ENCODE measurements at places on chromosomes 12 and 14.

DNA sequence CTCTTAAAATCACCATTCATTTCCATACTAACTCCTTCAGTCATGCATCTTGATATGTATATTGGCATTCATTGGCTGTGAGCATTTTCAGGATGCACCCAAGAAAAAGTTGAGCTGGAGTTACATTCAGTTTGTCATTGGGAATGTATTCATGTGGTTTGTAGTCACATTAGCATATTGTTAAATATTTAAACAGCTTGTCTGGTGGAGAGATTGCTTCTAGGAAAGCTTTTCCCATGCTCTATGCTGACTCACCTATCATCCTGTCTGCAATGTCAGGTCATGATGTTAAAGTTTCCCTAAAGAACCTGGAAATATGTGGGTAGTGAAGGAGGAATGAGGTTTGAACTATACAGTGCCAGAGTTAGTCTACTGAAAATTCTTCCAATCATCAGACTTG is 583.6 kb downstream of the GALC start:
- peak; percentile 45 for DNase-seq

DNA sequence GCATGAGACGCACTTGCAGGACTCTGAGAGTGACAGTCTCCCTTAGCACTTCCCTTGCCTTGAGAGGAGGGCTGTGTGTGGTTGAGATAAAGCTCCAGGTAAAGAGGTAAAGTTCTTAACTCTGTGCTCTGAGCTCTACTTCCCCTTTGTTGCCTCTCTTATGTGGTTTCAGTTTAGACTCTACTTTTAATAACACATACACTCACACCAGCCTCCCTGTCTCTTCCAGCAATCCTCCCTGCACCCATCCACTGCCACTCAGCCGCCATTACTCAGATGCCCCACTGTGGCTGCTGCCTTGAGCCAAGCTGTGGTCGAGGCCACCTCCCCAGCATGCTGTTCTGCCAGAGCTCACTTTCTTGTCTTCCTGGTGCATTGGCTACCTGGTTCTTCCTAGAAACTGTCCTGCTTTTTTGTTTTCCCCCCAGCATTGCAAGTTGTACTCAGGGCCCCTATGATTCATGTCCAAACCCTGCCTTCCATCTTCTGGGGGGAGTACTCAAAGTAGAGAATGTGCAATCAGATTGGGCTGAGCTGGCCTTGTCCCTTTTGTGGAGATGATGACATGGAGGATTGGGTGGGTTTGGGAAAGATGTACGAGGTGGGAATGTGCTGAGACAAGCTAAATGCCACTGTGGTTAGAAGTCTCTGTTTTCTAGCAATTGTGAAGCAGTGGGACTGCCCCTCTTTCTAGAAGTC is 115.5 kb upstream of the PARP11 start:
- DNase-seq, result peak; percentile 28

DNA sequence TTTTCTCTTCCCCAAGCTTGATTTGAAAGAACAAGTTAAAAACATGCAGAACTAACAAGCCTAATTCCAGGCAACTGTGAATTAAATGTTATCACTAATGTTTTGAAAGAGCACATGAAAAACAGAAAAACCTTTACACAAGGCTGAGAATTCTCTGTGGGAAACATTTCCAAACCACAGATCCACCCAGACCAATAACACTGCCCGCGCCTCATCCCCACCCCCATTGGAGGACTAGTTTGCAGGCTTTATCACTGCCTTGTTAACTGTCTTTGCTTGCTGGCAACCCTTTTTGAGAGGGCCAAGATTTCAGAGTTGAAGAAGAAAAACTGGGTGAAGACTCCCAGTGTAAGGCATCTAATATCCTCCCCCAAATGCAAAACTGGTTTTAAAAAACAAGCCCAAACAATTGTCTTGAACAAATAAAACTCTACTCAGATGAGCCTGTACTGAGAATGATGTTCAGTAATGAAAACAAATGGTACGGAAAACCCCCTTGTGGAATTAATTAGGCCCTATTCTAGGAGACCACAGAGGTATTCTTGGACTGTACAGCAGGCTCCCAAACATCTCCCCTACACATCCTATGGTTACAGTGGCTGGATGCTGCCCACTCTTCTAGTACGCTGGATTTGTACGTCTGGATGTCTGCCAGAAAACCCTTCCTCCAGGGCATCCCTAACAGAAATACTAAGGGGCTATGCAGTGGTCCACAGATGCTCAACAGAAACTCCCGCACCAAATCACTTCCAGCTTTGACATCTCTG is 5.8 kb downstream of the MAX start:
- DNase-seq, result peak; percentile 65

DNA sequence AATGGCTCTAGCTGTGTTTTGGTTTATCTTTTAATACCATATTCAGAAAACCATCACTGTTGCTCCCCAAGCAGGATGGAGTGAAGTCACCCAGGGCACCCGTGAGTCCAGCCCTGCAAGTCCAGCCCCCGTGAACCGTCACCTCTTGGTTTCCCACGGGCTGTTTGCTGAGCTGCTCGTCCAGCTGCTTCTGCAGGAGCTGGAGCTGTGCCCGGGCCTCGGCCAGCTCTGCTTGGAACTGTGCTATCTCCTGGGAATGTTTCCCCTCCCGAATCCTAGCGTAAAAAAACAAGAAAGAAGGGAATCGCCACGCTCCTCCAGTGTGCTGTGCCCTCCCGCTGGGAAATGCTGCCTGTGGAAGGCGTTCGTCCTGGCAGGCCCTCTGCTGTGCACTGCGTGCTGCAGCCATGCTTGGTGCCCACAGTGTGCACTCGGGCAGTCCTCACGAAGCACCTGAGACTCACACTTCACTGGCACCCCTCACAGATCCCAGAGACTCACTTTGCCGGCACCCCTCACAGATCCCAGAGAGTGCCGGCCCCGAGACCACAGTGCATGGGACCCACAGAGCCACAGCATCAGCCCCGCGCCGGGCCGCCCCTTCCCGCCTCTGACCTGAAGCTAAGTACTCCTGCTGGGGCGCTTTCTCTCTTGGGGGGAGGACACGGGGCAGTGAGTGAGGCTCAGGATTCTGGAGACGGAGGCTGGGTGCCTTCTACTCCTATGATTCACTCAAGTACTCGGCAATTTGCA is 15.4 kb upstream of the ANKLE2 start:
- no peak for DNase-seq

DNA sequence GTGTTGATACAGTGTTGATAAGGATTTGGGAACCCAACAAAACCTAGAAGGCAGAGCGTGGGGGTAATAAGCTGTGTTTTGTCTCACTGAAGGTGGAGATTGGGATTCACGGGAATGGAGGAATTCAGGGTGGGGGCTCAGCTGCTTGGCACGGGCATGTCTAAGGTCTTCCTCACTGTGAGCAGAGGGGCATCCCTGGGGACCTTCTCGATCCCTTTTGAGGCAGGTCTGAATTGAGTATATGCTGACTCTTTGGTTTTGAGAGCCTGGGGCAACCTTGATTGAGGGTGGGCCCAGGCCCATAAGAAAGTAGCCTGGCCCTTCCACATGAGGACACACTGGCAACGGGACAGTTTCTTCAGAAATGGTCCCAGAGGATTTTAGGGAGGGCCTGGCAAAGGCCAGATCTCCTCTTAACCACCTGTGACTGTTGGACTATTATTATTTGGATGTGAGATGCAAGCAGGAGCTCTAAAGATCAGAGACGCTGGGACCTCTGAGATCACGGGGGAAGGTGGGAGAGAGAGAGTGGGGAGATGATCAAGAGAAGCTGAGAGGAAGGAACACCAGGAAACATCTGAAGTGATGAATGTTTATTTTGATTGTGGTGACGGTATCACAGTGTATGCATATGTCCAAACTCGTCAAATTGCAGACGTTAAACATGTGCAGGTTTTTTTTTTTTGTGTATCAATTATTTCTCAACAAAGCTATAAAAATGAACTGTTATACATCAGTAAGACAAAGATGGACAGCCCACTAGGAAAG is 48.4 kb downstream of the SMIM41 start:
- no peak for DNase-seq

- no peak for DNase-seq
These were observed 90.4 kb upstream of the TMCC3 start for GRCh38 chr12:94740601-94741362.

DNA sequence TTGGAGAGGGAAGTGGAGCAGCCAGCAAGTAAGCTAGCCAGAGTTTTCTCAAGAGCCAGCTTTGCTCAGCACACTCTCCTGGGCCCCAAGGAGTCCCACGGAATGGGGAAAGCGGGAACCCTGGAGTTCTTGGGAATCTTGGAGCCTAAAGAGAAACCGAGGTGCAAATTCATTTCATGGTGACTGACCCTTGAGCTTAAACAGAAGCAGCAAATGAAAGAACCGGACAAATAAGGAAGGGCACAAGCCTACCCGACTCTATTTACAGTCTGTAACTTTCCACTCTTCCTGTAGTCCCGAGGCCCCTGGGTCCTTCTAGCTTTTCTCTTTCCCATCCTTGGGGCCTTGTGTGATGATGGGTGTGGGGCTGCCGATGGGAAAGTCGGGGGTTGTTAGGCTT is 18.1 kb upstream of the TIGAR start:
- DNase-seq, result no peak

- peak; percentile 44 for DNase-seq
These were observed 383.5 kb downstream of the ZFP36L1 start for GRCh38 chr14:68409387-68409786.

GRCh38 chr14:77980475-77981321 is 180.8 kb downstream of the ADCK1 start:
- DNase-seq, result no peak

DNA sequence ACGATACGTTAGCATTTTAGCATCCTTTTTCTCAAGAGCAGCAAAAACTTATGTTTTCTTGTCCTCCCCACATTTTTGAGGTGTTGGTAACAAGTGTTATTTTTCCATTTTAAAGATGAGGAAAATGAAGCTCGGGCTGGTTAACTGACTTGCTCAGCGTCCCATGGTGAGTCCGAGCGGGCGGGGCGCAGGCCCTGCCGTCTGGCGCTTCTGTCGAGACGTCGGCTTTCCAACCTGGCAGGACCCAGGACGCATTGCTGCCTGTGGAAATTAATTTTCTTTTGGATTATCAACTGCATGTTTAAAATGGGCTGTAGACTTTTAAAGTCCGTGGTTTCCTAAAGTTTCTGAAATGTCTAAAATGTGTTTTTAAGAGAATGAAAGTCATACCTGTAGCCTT is 30.4 kb downstream of the XRCC3 start:
- DNase-seq, result no peak

- DNase-seq, result peak; percentile 68
These were observed 404.8 kb downstream of the ATP23 start for GRCh38 chr12:58346032-58346632.

GRCh38 chr12:81670759-81671158 is 88.4 kb downstream of the PPFIA2 start:
- no peak for DNase-seq

DNA sequence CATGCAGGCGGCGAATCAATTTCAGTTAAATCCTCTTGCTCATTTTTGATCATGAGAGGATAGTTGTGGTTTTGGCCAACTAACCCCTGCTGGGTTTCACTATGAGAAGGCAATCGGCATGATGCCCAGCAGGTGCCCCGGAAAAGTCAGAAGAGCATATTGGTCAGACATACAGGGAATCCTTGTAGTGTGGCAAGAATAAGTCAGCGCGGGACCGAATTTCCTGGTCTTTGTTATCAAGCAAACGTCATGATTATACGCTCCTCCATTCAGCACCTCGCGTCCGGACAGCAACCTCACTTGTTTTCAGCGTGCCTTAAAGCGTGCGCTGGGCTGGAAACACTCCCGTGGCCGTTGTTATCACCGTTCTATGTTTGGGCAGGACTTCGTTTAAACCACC is 1.8 kb downstream of the TBC1D30 start:
- peak; percentile 48 for DNase-seq

GRCh38 chr12:53594897-53595615 is 31.1 kb downstream of the ATF7 start:
- DNase-seq, result no peak

DNA sequence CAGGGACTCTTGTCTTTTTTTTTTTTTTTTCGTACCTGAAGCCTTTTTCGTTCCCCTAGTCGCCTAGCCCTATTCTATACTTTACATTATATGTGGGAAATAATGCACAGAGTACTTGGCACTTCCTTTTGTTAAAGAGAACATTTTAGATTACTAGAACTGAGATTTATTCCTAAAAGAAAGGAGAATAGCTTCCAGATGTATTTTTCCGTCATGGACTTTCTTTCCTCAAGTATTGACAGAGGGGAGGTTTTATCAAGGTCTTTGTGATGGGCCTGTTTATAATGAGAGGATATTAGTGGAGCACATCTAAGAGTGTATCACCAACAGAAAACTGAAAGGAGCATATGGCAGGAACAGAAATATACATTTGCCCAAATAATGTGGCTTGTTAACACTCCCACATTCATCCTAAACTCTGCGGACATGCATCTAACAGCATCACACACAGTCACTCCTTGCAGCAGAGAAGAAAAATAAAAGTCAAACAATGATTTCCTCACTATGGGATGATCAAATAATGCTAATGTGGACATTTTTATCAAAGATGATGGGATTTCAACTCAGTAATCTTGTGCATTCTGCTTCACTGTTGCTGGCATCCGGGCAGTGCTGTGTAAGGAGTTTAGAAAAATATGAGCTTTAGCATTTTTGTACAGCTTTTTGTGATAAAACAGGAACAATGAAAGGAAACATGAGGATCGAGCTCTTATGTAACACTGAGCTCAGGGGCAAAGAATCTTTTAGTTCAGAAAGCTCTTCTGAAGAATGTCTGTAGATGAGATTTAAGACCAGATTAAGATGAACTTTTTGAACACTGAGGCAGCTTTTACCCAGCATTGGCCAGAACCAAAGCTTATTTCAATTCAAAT is 183.1 kb downstream of the EGLN3 start:
- peak; percentile 57 for DNase-seq

DNA sequence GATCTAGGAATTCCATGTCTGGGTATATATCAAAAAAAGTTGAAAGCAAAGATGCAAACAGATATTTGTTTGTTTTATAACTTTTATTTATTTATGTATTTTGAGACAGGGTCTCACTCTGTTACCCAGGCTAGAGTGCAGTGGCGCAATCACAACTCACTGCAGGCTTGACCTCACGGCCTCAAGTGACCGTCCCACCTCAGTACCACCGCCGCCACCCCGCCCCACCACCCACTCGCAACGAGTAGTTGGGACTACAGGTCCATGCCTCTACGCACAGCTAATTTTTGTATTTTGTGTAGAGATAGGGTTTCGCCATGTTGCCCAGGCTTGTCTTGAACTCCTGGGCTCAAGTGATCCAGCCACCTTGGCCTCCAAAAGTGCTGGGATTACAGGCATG is 66.5 kb upstream of the KTN1 start:
- DNase-seq, result no peak

DNA sequence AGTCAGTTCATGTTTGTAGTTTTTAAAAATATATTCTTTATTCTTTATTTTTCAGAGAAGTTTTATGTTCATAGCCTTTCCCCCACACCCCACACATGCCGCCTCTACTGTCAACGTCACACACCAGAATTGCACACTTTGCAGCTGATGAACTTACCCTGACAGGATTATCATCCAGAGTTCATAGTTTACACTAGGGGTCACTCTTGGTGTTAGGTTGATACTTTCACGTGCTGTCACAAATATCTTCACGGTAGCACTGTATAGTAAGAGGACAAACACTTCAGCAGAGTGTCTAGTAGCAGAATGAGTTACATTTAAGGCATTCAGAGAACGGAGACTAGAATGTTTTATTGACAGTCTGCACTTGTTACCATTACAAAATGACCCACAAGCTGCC is 5.1 kb downstream of the DPPA3 start:
- DNase-seq, result peak; percentile 6
